Activated naive CD4-positive, alpha-beta T cell (primary cell): ENCODE measurements at places on chromosomes 1 and 21.

- DNase-seq: no peak
These were observed 188.1 kb downstream of the ZNF281 start for GRCh38 chr1:200221614-200222282.

GRCh38 chr1:51535006-51535592 lies 16.0 kb upstream of the EPS15 start:
- no peak for DNase-seq

DNA sequence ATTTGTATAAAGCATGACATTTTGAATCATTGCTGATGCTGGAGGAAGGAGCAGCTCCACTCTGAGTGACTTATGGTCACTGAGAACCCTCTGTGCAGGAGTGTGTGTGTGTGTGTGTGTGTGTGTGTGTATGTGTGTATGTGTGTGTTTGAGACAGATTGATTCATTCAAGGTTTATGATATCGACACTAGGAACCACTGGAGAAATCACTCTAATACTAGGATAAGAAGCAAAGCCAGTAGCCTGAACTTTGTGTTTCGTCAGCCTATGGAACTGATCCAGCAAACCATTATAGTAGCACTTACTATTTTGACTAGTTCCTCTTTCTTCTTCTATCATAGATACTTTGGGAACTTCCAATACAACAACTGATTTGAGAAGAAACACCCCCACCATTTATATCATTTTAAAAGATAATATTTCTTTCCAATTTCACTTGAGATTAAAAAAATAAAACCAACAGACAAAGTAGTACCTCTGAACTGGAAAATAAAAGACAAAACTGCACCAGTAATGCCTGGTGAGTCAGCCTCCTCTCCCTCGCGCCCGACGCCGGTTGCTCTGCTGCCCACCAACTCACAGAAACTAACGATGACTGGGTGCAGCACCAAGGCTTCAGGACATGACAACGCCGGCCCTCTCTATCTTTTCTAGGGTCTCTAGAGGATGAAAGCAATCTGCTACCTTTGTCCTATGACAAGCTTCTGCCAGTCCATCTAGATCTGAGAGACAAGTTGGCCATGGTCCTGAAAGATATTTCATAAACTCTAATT lies 20.9 kb downstream of the SLAMF1 start:
- DNase-seq: no peak

DNA sequence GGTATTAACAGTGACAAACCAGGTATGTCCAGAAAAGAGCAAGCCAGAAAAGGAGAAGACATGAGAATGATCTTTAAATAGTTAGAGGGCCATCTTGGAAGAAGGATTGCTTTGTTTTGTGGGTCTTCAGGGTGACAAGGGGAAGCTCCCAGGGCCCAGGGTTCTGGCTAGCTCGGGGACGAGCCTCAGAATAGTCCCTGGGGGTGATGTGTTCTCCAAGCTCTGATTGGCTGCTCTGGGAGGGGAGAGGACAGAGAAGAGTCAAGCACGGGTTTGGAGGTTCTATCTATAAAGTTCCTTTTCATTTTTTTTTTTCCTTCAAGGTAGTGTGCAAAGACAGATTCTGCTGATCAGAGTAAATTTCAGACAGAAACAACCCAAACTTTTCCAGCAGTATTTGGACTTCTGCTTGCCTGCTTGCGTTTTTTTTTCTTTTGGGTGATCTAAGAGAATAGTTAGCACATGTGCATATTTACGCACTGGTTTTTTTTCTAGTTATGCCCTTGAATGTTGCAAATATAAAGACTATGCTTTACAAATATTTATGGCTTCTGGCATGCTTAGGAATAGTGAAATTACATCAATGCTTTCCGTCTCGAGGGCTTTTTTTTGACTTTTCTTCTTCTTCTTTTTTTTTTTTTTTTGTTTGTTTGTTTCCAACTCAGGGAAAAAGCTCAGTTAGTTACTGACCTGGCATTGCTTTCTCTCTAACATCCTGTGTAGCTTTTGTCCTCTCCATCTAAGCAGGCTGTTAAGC lies 59.7 kb downstream of the ROR1 start:
- no peak for DNase-seq

- DNase-seq: no peak
These were observed 32.4 kb downstream of the MAPKAPK2 start for GRCh38 chr1:206716870-206717673.

- no peak for DNase-seq
These were observed 95.2 kb upstream of the SSX2IP start for GRCh38 chr1:84785271-84786036.

DNA sequence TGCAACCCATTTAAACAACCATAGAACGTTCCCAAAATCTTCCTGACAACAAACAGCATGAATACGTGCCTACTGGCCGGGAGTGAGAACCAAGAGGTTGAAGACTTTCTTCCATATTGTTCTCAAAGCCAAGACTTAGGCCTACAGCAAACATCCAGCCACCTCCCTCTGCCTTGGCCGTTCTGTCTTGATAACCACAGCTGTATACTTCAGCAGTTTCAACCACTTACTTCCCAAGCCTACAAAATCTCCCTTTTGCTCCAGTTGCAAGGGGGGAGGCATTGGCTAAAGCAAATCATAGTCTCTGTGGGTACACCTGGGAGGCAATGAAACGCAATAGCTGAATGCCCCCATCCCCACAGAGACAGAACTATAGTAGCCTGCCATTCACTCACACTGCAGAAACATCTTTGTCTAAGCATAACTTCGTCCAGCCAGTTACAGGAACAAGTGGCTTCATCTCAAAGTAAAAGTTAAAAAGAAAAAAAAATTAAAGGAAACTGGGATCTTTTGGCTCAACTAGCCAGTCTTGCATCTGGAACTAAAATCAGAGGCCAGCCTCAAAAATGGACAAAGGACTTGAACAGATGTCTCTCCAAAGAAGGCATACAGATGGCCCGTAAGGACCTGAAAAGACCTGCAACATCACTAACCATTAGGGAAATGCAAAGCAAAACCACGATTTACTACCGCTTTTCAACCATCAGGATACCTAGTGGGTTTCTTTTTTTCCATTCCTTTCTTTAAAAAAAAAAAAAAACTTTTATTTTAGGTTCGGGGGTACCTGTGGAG lies 186.0 kb downstream of the PSMG1 start:
- DNase-seq: no peak

DNA sequence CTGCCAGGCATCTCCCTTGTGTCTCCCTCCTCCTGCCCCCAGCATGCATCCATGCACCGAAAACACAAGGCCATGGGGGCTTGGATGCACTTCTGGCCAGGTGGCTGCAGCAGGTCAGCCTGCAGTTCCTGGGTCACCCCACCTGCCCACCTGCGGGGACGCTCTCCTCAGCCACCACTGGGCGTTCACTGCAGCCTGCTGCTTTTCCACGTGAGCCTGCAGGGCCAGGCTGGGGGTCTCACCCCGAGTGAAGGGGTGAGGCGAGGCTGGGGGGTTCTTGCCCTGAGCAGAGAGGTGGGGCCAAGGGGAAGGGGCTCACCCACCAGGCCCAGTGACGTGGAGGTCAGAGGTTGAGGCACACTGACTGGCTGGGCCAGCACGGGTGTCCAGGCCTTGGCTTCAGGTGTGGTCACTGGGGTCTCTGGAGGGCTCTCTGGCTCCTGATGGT lies 64.6 kb downstream of the WNT9A start:
- DNase-seq: no peak

GRCh38 chr1:108639899-108640560 lies 20.9 kb downstream of the HENMT1 start:
- no peak for DNase-seq

DNA sequence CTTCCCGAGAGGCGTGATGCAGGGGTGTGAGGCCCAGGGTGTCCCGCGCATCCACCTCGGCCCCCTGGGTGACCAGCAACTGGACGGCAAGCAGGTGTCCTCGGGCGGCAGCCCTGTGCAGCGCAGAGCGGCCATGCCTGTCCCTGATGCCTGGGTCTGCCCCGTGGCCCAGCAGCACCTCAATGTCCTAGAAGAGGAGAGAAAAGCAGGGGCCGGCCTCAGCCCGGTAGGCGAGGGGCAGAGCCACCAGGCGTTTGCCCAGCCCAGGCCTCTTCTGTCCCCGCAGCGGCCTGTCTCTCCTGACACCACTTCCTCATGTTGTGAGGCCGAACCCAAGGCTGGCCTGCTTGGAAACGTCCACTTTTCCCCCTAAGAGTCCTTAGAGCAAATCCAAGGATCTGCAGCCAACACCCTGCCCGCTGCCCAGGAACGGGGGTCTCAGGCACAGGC lies 1.7 kb downstream of the ANKRD65 start:
- no peak for DNase-seq

GRCh38 chr1:49187056-49187455 lies 410.4 kb upstream of the BEND5 start:
- no peak for DNase-seq

DNA sequence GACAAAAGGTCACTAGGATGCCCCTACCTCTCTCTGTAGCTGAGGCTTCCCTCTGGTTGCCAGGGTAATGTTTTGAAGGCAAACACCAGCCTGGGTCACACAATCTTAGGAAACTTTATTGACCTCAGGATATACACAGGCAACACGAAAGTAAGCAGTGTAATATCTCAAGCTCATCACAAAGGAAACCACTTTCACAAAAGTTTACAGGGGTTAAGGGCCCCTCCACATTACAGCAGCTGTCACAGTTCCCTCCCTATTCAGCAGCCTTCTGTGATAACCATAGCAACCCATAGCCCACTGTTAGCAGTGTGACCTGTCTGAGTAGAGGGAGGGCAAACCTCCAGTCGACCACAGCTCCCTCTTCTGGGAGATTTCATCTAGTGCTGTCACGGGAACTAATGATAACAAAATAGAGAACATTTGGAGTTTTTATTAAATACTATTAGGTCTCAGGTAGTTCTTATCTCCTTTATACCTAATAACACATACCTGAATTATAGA lies 149.8 kb downstream of the PTPRC start:
- no peak for DNase-seq

DNA sequence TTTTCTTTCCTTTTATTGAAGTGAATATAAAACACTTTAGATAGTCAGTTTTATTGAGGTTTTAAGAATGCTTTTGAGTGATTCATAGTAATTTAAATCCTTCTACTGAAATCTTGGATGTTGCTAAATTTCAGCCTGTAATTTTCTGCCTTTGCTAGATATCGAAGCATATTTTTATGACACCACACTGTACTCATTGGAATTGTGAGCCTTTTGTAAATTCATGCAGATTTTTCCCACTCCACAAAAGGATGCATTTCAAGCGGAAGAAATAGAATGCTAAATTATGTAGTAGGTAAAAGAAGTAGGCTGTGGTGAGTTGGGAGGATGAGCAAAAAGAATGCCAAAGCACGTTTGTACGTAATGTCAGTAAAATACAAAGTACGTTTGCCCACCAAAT lies 13.8 kb downstream of the SNX7 start:
- DNase-seq: no peak

DNA sequence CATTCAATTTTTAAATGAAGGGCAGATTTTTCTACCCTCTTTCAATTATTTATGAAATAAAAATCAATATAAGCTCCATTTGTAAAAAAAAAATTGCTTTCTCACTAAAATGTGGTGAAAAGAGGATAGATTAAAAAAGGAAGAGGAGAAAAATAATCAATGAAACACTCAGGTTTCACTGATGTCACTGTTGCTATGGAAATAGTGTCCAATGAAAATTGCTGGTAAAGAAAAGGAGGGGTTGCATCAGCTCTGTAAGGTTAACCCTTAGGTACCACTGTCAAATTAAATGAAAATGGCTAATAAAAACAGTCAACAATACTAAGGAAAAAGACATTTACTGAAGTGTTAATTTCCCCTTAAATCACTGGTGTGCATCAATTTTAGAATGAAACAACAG lies 91.6 kb upstream of the TTC39A start:
- no peak for DNase-seq

- DNase-seq: no peak
These were observed 62.3 kb upstream of the COL24A1 start for GRCh38 chr1:86218859-86219258.

- DNase-seq: no peak
These were observed 54.1 kb downstream of the CD2 start for GRCh38 chr1:116808200-116808847.

DNA sequence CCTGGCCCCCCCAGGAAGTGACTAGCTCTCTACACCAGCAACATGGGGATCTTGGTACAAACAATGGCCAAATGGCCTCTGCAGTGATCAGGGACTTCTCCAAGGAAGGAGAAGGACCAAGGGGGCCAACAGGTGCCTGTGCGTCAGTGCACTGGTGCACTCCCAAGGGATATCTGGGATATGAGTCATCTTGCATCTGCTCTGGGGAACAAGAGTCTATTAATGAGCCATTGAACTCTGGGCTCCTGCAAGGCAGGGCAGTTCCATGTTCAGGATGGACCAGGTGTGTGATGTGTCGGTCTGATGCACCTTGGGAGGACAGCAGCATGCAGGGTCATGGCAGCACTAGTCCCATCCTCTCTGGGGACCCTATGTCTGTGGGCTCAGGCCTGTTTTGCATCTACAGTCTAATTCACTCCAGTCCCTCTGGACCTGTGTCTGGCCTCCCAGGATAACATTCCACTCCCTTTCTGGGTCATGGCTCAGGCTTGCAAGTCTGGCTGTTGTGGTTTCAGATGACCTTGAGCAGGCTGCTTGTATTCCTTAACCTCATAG lies 125.3 kb downstream of the TRABD2B start:
- no peak for DNase-seq
